ENCODE measurements at places on chromosomes 2 and 18.

DNA sequence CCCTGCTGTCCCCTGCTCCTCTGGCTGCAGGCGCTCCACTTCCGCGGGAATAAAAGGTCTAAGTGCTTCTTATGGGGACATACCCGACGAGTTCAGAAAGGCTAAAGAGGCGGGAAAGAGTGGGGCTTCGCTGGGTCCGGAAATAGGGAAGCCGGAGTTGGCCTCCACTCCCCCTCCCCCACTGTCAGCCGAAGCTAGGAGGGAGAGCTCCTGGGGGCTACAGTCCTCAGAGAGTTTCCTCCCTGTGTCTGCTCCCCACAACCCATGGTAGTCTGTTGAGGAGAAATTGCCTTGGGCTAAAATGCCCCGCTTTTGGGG, 7.2 kb downstream of the GAD1 start:
- no peak for DNase-seq

DNA sequence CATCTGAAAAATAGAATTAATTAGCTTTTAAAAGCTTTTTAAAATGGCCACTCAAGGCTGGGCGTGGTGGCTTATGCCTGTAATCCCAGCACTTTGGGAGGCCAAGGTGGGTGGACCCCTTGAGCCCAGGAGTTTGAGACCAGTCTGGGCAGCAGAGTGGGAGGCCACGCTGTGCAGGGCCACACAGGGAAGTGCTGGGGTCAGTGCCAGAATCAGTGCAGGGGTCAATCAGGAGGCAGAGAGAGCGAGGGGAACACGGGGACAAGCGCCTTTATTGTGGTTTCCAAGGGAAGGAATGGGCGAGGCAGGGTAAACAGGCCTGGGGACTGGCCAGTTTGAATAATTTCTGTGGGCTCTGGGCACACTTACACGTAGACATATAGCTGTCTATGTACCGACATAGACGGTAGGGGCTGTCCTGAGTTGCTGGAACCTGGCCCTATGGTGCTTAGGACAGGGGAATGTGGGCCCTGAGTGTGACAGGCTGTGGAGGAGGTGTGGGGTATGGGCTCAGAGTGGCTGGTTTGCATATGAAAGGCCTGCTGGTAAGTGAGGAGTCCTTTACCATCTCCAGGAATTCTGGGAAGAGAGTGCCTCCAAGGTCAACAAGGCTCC, 42.9 kb downstream of the DYSF start:
- DNase-seq: no peak

DNA sequence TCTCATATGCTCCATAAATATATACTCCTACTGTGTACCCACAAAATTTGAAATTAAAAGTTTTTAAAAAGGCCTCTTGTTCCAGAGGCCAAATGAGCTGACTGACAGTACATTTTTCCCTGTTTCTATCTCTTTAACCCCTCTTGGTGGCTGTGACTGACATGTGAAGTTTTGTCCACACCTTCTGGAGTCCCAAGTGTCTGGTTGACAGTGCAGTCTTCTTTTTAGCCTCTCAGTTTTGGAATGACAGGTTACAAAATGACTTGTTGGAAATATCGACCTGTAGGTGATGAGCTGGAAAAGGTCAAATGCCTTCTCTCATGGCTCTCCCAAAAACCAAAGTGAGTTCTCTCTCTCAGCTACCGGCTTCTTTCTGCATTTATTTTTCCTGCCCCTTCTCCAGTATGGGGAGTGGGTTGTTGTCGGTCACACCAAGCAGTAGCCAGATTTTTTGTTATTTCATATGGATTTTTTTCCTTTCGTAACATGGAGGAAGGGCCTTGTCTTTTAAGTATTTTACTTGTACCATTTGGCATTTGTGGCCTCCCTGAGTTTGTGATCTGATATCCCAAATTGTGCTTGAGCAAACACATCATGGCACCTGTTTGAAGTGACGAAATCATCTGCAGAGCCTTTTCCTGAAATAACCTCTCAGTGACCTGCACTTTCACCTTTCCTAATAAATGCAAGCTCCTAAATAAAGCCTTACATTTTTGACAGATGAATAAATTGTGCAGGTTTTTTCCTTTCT, 143.9 kb downstream of the ESCO1 start:
- DNase-seq: no peak

DNA sequence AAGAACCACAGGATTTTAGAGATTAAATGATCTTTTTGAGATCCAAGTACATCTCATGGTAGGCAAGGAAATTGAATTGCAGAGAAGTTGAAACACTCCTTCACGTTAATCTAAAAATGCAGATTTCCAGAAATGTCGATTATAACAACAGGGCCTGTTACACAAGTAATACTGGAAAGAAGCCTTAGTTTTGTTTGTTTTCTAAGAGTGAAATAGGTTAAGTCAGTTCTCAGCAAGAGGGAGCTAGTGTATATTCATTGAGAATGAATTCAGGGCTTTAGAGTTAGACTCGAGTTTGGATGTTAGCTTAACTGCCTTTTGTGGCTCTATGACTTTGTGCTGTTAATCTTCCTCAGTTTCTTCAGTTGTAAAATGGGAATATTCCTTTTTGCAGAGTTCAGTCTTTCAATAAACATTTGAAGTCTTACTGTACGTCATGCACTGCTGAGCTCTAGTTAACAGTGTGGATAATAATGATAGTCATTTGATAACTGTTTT, 926 bp downstream of the NDUFV2 start:
- no peak for DNase-seq

- DNase-seq: no peak
These were observed 53.8 kb downstream of the PRKCE start for GRCh38 chr2:45705233-45705632.

DNA sequence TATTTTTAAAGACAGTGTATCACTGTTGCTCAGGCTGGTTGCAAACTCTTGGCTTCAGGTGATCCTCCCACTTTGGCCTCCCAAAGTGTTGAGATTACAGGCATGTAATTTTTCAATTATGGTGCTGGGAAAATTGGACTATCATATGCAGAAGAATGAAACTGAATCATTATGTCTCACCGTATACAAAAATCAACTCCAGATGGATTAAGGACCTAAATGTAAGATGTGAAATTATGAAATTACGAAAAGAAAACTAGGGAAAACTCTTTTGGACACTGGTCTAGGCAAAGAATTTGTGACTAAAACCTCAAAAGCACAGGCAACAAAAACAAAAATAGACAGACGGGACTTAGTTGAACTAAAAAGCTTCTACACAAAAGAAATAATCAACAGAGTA, 31.2 kb downstream of the MAP3K2 start:
- no peak for DNase-seq

- no peak for DNase-seq
These were observed 275.9 kb upstream of the TCF4 start for GRCh38 chr18:55863876-55864275.

GRCh38 chr2:65252640-65253039, 25.0 kb downstream of the ACTR2 start:
- DNase-seq: no peak

DNA sequence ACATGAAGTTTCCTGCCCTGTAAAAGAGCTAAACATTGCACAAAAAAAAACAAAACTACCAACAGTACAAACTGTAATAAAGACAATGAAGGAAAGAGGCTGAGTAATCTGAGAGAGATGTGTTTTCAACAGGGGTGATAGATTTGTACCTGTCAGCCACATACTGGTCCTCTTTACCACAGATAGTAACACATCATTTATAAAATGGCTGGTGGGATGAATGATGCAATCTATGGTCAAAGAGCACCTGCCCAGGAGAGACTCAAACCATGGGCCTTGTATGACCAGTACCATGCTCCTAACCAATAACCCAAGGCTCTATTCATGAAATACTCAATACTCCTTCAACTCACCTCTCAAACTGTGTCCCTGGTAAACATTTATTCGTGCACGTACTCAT, 4.5 kb downstream of the SUCLG1 start:
- DNase-seq: no peak

DNA sequence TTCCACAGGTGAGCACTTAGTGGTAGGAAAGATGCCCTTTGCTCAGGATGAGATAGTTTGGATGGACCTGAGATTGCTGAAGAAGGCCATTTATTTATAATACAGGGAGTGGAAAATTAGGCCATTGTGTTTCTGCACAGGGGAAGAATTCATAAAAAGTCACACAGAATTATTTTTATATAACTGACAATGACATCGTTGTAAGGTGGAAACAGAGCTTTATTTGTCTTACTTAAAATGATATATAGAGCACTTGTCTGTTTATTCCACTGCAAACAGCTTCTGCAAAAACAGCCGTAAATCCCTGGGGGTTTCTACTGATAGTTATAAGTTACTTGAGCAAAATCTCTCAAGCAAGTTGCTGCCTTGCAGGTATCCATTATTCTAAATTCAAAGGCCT, 158.1 kb upstream of the ZNF521 start:
- DNase-seq: no peak

- no peak for DNase-seq
These were observed 51.7 kb downstream of the MCFD2 start for GRCh38 chr2:46863882-46864281.

DNA sequence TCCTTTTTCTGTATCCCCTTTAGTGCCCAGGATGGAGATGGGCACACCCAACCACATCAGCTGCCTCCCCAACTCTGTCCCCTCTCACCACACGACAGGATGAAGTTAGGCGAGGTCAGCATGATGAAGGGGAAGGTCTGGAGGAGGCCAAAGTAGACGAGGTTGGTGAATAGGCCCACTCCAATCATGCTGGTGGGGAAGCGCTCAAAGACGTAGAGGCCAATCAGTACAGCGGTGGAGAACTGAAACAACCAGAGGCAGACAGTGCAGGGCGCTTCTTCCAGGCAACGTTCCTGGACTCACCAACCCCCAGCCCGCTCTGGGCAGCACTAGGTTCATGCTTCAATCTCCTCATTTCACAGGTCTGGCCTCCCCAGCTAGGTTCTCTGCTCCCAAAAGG, 2.9 kb downstream of the TEX261 start:
- no peak for DNase-seq

DNA sequence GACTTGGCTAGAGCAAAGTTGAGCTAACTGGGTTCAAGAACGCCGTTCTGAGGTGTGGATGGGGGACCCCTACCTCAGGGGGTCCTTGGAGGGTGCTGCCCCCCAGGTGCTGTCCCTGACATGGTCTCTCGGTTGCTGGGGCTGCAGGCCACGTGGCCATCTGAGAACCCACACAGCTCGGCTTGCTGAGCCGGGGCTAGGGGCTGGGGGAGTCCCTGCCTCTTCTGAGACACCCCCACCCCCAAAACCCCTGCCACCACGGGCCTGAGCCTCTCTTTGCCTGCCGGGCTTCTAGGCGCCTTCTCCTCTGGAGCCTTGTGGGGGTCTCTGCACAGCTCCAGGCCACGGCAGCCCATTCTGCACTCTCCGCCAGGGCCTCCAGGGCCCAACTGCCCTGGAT, 52.0 kb upstream of the LAMA1 start:
- no peak for DNase-seq

GRCh38 chr2:74302865-74303264, 40.4 kb downstream of the SLC4A5 start:
- DNase-seq: no peak

GRCh38 chr2:189486237-189486770, 45.0 kb downstream of the WDR75 start:
- DNase-seq: no peak

Measured in activated T-helper 1 cell treated with anti-CD3 and anti-CD28 coated beads, Interleukin-2, amount 50 U/mL, for 16 hours (primary cell).